ENCODE measurements at places on chromosomes 3 and 15. TPM values are rescaled to one million over a fixed set of nuclear protein-coding genes. Genes with fewer than 3 reads are reported as not detected.

SCG5 gene
- 157 TPM for total RNA-seq

CCR9 gene
- total RNA-seq: not detected

CLDN16 gene
- 0.46 TPM for total RNA-seq

NEK10 gene
- 58.8 TPM for total RNA-seq

ANKRD63 gene
- total RNA-seq: 2.3 TPM

PLA2G4D gene
- total RNA-seq: under 0.01 TPM
